ENCODE measurements at places on chromosomes 7 and 10.

GRCh38 chr7:4076701-4077294, 605.3 kb upstream of the FOXK1 start:
- H3K4me3 ChIP-seq, result no peak overlapping the region
- no peaks in the 10 kb centered on the region for H3K36me3 ChIP-seq
- H3K27ac ChIP-seq, result no peak overlapping the region
- H3K27me3 ChIP-seq, result peaks cover 4% of the 10 kb centered on the region
- DNase-seq, result no peak
- no peaks in the 10 kb centered on the region for H3K4me1 ChIP-seq

DNA sequence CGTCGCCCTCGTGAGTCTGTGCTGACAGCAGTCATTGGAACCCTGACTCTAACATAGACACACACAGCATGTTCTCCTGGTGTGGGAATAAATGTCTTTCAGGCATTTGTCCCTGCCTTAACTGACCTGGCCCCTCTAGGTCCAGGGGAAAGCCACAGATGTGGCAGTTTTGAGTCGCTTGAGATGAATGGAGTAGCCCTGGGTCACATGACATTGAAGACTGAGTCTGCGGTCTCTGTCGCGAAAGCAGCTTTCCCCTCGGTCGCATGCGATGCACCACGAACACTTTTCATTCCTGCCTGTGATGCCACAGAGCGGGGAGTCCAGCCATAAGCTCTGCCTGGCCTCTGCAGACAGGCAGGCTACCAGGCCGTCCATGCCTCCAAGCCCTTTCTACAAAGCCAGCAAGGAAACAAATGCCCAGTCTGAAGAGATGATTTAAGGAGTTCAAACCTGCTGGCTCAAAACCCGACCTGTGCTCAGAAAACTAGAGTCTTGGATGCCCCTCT, 172.3 kb downstream of the WDR37 start:
- H3K36me3 ChIP-seq, result no peaks in the 10 kb centered on the region
- DNase-seq, result no peak
- no peak overlapping the region for H3K27ac ChIP-seq
- H3K4me3 ChIP-seq, result no peak overlapping the region
- no peaks in the 10 kb centered on the region for H3K4me1 ChIP-seq
- H3K27me3 ChIP-seq, result peaks cover 11% of the 10 kb centered on the region

GRCh38 chr10:101831169-101831811, 12.3 kb downstream of the KCNIP2 start:
- peaks cover 3% of the 10 kb centered on the region for H3K36me3 ChIP-seq
- peak overlapping the region; percentile 91 for H3K4me3 ChIP-seq
- no peaks in the 10 kb centered on the region for H3K27me3 ChIP-seq
- DNase-seq, result no peak
- H3K27ac ChIP-seq, result peak overlapping the region; percentile 98
- H3K4me1 ChIP-seq, result peaks cover 43% of the 10 kb centered on the region

GRCh38 chr7:55400191-55400590, 35.1 kb downstream of the LANCL2 start:
- H3K4me3 ChIP-seq, result no peak overlapping the region
- H3K4me1 ChIP-seq, result no peaks in the 10 kb centered on the region
- DNase-seq, result no peak
- H3K27me3 ChIP-seq, result no peaks in the 10 kb centered on the region

DNA sequence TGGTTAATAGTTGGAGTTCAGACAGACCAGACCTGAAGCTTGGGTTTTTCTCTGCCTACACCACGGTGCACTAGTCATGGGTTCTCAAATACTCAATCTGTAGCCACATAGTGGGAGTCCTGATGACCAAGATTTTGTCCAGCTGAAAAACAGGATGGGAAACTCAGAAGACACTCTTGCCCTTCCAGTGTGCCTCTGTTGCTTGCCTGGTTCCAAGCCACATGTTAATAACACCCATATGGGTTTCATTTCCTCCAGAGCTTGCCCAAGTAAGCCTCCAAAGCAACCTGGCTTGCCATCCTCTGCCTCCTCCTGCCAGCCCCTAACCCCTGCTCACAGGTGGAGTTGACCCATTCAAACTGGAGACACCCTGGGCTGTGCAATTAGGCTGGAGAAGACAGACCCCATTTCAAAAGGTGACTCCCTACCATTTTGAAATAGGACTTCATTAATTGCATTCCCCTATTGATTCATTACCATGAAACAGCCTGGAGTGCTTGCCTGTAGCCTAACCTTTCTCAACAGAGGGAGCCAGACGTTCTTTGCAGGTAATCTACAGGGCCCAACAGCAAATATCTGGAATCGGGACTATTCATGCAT, 108.0 kb upstream of the HABP2 start:
- peaks cover 10% of the 10 kb centered on the region for H3K27me3 ChIP-seq
- H3K4me1 ChIP-seq, result no peaks in the 10 kb centered on the region
- H3K4me3 ChIP-seq, result no peak overlapping the region
- DNase-seq, result no peak
- H3K27ac ChIP-seq, result no peak overlapping the region

DNA sequence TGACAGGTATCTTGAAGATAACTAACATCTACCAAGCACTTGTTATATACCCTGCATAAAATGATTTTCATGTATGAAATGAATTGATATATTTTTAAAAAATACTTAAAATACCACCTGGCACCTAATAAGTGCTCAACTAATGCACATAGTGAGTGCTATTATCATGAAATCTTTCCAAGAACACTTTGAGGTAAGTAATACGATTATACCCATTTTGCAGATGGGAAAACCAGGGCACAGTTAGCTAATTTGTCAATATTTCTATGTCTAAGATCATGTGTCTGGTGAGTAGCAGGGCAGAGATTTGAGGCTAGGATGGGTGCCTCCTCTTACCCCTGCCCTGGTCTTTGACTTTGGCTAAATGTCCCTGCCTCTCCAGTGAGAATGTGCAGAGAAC, 6.1 kb downstream of the DMBT1 start:
- no peak for DNase-seq
- H3K27me3 ChIP-seq, result peaks cover 19% of the 10 kb centered on the region
- H3K4me1 ChIP-seq, result no peaks in the 10 kb centered on the region
- H3K36me3 ChIP-seq, result no peaks in the 10 kb centered on the region
- no peak overlapping the region for H3K27ac ChIP-seq

DNA sequence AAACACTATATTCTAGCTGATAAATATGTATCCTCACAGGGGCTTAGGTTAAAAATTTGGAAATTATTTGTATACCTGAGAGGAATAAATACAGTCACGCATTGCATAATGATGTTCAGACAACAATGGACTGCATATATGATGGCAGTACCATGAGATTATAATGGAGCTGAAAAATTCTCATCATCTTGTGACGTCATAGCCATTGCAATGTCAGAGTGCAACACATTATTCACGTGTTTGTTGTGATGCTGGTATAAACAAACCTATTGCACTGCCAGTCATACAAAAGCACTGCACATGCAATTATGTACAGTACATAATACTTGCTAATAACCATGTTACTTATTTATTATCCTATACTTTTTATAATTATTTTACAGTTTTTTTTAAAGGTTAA, 31.4 kb downstream of the STEAP1B start:
- peaks cover 1% of the 10 kb centered on the region for H3K4me1 ChIP-seq
- no peak overlapping the region for H3K4me3 ChIP-seq
- DNase-seq, result no peak
- H3K36me3 ChIP-seq, result peaks cover 25% of the 10 kb centered on the region

DNA sequence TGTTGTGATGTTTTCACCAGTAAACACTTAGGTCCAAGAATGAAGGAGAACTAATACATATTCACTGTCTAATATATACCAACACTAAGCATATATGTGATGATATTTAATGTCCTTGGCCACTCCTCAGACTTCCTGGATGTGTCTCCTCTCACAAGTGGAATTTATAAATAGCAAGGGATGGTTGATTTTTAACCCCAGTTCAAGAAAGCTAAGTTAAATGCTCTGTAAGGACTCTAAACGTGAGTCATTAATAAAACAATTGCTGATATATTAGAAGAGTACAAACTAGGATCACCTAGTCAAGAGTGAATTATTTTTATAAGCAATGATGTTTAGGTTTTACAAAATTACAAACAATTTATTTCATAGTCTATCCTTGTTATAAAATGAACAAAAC, 355.9 kb upstream of the TMEM229A start:
- H3K4me1 ChIP-seq, result no peaks in the 10 kb centered on the region
- no peaks in the 10 kb centered on the region for H3K36me3 ChIP-seq
- no peak overlapping the region for H3K27ac ChIP-seq
- no peak for DNase-seq
- no peak overlapping the region for H3K4me3 ChIP-seq
- H3K27me3 ChIP-seq, result no peaks in the 10 kb centered on the region

DNA sequence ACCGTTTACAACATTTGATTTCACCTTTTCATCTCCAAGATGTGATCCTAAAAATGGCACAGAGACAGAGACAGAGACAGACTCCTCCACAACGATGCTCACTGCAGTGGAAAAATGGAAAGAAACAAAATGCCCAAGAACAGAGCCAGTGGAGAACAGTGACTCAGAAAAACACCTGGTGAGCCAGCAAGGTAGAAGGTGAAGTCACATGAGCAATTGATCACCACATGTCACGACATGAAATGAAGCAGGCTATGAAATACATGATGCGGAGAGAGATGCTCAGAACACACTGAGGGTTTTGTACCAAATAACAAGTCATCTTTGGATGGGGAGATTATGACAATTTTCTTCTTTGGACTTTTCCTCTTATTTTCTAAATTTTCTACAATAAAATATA, 3.5 kb downstream of the MSMB start:
- no peak overlapping the region for H3K4me3 ChIP-seq
- no peaks in the 10 kb centered on the region for H3K27me3 ChIP-seq
- H3K27ac ChIP-seq, result no peak overlapping the region
- H3K4me1 ChIP-seq, result no peaks in the 10 kb centered on the region
- no peaks in the 10 kb centered on the region for H3K36me3 ChIP-seq

DNA sequence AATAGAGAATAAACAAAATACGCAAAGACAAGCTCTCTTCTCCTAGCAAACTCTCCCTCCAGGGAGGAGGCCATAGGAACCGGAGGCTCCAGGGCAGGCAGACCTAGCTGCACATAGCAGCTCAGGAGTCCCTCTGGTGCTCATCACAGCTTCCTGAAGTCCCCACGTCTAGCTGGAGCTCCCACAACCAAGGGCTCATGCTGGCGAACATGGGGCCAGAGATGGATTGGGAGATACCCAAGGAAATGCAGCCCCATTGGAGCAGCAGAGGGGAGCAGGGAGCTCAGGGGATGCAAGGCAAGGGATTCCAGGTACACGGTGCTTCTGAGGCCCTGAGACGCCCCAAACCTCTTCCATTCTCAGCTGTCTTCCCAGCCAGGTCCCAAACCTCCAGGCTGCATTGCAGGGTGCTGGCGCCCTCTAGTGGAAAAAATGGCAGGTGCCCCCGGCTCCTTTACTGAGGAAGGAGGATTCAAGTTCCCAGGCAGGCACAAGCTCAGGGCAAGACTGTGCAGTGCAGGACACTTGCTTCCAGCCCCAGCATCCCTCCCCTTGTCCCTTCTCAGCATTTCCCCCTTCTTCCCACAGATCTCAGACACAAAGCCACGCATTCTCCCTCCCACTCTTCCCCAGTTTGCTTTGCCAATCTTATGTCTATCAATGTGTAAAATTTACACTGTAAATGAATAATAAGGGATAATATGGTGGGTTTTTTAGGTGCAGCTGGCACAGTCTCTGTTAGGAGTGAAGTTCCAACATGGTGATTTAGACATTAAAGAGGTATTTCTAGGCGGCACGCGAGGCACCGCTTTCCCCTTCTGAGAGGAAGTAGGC, 46.2 kb downstream of the GPAM start:
- peaks cover 5% of the 10 kb centered on the region for H3K36me3 ChIP-seq
- peak; percentile 40 for DNase-seq
- H3K4me3 ChIP-seq, result no peak overlapping the region
- H3K27me3 ChIP-seq, result peaks cover 12% of the 10 kb centered on the region
- peaks cover 6% of the 10 kb centered on the region for H3K4me1 ChIP-seq
- no peak overlapping the region for H3K27ac ChIP-seq

- H3K36me3 ChIP-seq, result no peaks in the 10 kb centered on the region
- peaks cover 11% of the 10 kb centered on the region for H3K4me1 ChIP-seq
- no peak overlapping the region for H3K27ac ChIP-seq
- peak overlapping the region; percentile 41 for H3K4me3 ChIP-seq
Measured at GRCh38 chr7:74604326-74605020, 53.0 kb upstream of the GTF2I start.

GRCh38 chr7:2529161-2530070, 9.8 kb downstream of the LFNG start:
- H3K27me3 ChIP-seq, result no peaks in the 10 kb centered on the region
- H3K36me3 ChIP-seq, result peaks cover 19% of the 10 kb centered on the region
- peaks cover 77% of the 10 kb centered on the region for H3K4me1 ChIP-seq
- peak overlapping the region; percentile 95 for H3K27ac ChIP-seq

DNA sequence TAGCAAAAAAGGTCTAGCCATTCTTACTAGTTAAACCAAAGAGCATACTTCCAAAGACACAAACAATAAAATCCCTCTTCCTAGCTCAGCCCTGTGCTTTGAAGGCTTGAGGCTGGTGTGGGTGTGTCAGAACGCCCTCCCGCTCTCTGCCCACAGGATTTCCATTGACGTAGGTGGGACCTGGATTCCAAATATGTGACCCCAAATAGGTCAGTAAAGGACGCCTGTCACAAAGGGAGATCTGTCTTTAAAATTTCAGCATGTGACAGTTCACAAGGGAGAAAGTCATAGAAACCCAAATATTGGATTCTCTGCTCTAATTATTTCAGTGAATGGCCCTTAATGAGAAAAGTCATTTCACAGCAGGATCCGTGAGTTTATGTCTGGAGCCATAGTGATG, 39.9 kb upstream of the LYZL1 start:
- H3K4me3 ChIP-seq, result no peak overlapping the region
- no peaks in the 10 kb centered on the region for H3K4me1 ChIP-seq
- peaks cover 3% of the 10 kb centered on the region for H3K27me3 ChIP-seq
- H3K36me3 ChIP-seq, result no peaks in the 10 kb centered on the region
- no peak overlapping the region for H3K27ac ChIP-seq

GRCh38 chr7:4715410-4715776, 33.3 kb downstream of the FOXK1 start:
- H3K27ac ChIP-seq, result peak overlapping the region; percentile 94
- no peak for DNase-seq
- H3K36me3 ChIP-seq, result peaks cover 45% of the 10 kb centered on the region
- no peaks in the 10 kb centered on the region for H3K27me3 ChIP-seq
- H3K4me3 ChIP-seq, result no peak overlapping the region
